NCI-H1930 (cell line): ENCODE measurements at places on chromosomes 3 and 15.

DNA sequence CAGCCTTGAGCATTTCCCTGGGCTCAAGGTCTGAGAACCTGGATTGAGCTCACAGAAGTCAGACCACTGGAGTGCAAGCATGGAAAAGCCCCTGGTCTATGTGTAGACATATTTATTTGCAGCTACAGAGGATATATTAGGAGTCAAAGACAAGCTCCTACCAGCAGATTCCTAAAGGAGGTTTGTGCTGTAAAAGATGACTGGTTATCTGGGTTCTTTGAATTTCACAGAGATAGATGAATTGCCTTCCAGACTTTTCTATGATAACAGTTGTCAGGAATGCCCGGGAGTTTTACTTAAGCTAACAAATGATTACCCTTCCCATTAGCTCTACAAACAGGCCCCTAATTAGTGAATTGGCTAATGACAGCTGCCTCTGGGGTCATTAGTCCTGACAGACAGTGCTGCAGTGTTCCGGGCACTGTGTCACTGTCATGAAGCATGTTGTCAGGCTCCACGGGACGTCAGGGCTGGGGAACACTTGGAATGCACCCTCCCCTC, 48.8 kb upstream of the PLXNA1 start:
- no peak for DNase-seq

DNA sequence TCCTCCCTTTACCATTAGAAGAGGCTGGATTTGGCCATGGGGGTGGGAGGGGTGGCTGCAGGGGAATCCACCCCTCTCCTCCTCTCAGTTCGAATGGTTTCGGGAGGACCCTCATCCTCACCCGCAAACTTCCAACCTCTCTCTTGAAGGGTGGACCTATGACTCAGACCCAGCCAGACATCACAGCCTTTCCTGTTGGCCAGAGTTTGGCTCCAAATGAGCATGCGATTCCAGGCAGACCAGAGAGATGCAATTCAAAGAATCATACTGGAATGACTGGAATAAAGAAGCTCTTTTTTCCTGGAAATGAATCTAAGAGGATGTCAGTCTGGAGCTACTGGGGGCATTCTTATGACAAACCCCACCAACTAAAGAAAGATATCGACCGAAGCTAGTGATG, 516.7 kb upstream of the MDFIC2 start:
- no peak for DNase-seq

DNA sequence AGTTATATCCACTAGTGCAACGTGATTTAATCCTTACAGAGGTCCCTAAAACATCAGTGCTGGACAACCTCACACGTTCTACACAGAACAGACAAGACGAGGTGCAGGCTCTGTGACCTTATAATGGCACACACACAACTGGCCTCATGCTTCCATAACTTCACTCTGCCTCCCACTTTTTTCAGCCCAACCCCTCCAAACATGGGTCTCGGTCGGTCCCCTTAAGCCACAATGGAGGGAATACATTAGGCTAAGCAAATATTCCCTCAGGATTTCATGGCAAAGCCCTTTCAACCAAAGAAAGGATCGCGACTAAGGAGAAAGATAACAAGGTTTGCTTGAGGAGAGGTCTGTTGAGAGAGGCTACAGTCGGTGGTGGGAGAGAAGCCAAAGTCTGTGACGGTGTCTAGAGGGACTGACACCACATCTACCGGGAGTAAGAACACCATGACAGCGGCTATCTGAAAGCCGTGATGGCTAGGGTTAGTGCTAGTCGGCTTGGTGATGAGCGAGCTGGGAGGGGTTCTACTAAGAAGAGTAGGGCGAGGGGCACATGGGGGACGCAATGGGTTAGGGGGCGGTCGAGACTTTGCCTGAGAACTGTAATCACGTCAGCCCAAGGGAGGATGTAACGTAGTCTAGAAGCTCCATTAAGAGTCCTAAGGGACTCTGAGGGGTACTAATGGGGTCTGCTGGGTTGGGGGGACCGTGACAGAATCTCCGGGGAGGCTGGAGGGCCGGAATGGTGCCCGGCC, 1.0 kb downstream of the MYO9A start:
- no peak for DNase-seq

DNA sequence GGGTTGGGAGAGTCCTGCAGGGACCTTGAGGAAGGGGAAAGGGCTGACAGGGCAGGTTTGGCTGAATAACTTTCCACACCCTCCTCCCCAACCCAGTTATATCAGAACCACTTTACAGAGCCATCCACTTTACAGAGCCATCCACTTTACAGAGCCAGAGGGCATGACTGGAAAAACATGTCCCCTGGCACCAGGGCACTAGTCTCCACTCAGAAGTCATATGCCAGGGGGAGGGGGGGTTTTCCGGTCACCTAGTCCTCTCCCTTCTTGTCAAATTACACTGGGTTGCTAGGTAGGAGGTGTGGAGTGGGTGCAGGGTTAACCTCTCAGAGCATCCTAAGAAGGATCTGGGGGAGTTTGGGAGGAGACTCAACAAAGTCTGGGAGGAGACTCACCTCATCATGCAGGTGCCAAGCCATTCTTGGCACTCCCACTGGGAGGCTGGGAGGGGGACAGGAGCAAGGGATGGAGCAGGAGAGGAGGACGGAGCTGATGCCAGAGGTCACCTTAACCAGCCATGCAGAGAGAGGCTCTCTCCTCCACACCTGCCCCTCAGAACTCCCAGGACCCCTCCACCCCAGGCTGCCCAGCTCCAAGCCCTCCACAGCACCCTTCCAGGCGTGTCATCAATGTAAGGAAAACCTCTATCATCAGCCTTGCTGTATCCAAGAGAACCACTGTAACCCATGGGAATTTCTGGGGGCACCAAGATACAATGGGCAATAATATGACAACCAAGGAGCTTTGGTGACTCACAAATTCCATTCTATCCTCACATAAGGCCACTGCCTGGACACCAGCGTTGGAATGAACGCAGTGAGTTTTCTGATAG, 1.7 kb downstream of the LRRC2 start:
- no peak for DNase-seq

GRCh38 chr3:113535898-113536297, 3.5 kb downstream of the SIDT1 start:
- DNase-seq = no peak

GRCh38 chr3:140910860-140911259, 30.8 kb upstream of the SLC25A36 start:
- DNase-seq = peak; percentile 22

- no peak for DNase-seq
Measured at GRCh38 chr3:119598410-119599098, 869 bp downstream of the PLA1A start.

GRCh38 chr3:111811811-111812210, 47.3 kb upstream of the PHLDB2 start:
- no peak for DNase-seq
